ENCODE measurements at places on chromosomes 4 and X. TPM values are rescaled to one million over a fixed set of nuclear protein-coding genes. Genes with fewer than 3 reads are reported as not detected.

Gene KDM5C
- total RNA-seq = 108 TPM

Gene STPG2
- total RNA-seq = 0.18 TPM

Gene TEX28
- not detected for total RNA-seq

Gene NKX1-1
- not detected for total RNA-seq

Gene ABLIM2
- 2.6 TPM for total RNA-seq

Gene CENPC
- total RNA-seq = 20.3 TPM

Gene PAGE4
- total RNA-seq = 0.82 TPM

Gene HEPH
- 31.7 TPM for total RNA-seq

- H3K36me3 ChIP-seq = peaks cover 5% of the 10 kb centered on the region
- no peaks in the 10 kb centered on the region for H3K4me1 ChIP-seq
- no peak for DNase-seq
- H3K4me3 ChIP-seq = no peak overlapping the region
Measured at GRCh38 chr4:97987019-97987648, 156.1 kb downstream of the STPG2 start.

DNA sequence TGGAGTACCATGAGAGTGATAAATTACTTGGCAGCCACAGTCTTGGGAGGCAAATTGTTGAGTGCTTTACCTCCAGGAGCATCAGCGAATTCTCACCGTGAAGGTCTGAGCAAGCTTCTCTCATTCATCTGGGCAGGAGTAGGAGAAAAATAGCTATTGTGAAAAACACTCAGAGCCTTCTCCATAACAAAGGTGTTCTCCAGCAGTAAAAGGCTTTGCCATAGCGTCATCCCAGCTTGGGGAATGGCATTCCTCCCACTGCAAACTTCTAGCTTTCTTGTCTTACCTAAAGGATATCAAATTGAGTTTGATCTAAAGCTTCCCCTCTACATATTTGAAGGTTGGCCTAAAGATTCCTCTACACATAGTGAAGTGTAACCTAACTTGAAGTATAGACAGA lies 29.8 kb upstream of the MAGEA11 start:
- H3K27me3 ChIP-seq = peaks cover 30% of the 10 kb centered on the region
- peaks cover 33% of the 10 kb centered on the region for H3K4me1 ChIP-seq
- no peak for DNase-seq
- 0 out of 2 replicates have a peak overlapping the region, but pooled peaks have one; percentile 57 for H3K27ac ChIP-seq
- 0 out of 2 replicates have a peak, but pooled peaks cover 4% of the 10 kb centered on the region for H3K36me3 ChIP-seq

DNA sequence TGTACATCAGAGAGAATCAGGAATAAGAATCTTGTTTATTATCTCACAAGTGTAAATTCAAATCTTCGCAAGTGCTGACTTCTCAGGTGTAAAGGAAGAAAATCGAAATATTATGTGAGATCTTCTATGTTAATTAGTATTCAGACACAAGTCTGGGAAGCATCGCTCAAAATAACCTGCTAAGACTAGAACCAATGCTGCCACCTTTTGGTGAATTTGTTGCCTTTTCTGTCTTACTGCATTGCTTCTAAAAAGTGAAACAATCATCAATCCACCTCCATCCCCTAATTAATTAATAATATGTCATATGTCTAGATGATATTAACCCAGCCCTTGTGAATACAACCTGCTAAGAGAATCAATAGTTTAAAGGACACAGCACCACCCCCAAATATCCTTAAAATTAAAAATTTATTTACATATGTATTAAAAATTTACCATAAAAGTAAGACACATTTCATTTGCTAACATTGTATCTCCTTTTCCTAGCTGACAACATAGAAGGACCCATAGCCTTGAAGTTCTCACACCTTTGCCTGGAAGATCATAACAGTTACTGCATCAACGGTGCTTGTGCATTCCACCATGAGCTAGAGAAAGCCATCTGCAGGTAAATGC lies 3.5 kb downstream of the EPGN start:
- H3K27me3 ChIP-seq = no peaks in the 10 kb centered on the region
- DNase-seq = no peak
- H3K27ac ChIP-seq = no peak overlapping the region
- no peaks in the 10 kb centered on the region for H3K36me3 ChIP-seq
- peaks cover 4% of the 10 kb centered on the region for H3K4me1 ChIP-seq

- no peaks in the 10 kb centered on the region for H3K4me1 ChIP-seq
- DNase-seq = no peak
- peaks cover 9% of the 10 kb centered on the region for H3K27me3 ChIP-seq
Measured at GRCh38 chr4:610411-611261, 14.7 kb upstream of the PDE6B start.

GRCh38 chr4:115433491-115433890 lies 320.1 kb upstream of the NDST4 start:
- H3K27ac ChIP-seq = no peak overlapping the region
- H3K36me3 ChIP-seq = no peaks in the 10 kb centered on the region
- H3K4me1 ChIP-seq = no peaks in the 10 kb centered on the region
- H3K27me3 ChIP-seq = no peaks in the 10 kb centered on the region

DNA sequence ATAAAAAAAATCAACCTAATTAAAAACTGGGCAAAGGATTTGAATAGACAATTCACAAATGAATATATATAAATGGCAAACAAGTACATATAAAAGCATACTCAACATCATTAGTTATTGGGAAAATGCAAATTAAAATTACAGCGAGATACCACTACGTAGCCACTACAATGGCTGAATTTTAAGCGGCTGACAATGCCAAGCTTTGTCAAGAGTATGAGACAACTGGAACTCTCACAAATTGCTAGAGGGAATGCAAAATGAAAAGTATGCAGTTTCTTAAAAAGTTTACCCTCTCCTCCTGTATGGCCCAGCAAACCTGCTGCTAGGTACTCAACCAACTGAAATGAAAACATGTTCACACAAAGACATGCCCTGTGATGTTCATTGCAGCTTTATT lies 34.8 kb downstream of the ZFP42 start:
- H3K36me3 ChIP-seq = no peaks in the 10 kb centered on the region
- 0 out of 2 replicates have a peak overlapping the region, but pooled peaks have one; percentile 78 for H3K27ac ChIP-seq
- H3K4me1 ChIP-seq = peaks cover 43% of the 10 kb centered on the region

DNA sequence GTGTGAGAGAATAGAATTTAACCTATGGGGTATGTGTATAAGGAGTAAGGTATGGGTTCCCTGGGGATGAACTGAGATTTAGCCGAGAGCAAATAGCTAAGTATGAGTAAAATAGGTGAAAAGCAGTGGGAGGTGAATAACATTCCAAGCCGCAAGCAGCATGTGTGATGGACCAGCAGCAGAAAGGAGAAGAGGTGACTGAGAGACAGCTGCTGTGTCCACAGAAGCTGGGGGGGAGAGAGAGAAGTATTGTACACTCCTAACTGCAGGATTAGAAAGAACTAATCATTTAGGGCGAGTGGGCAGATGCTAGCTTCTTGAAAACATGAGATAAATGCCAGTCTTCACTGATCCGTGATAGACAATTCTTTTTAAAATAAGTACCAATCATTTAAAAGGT lies 296.0 kb downstream of the KLHL4 start:
- H3K36me3 ChIP-seq = no peaks in the 10 kb centered on the region
- no peak overlapping the region for H3K4me3 ChIP-seq
- DNase-seq = no peak
- peaks cover 5% of the 10 kb centered on the region for H3K4me1 ChIP-seq
- no peaks in the 10 kb centered on the region for H3K27me3 ChIP-seq
- H3K27ac ChIP-seq = no peak overlapping the region

GRCh38 chr4:101136373-101137370 lies 210.7 kb downstream of the PPP3CA start:
- no peaks in the 10 kb centered on the region for H3K36me3 ChIP-seq
- H3K4me3 ChIP-seq = no peak overlapping the region
- no peaks in the 10 kb centered on the region for H3K27me3 ChIP-seq
- H3K27ac ChIP-seq = no peak overlapping the region

DNA sequence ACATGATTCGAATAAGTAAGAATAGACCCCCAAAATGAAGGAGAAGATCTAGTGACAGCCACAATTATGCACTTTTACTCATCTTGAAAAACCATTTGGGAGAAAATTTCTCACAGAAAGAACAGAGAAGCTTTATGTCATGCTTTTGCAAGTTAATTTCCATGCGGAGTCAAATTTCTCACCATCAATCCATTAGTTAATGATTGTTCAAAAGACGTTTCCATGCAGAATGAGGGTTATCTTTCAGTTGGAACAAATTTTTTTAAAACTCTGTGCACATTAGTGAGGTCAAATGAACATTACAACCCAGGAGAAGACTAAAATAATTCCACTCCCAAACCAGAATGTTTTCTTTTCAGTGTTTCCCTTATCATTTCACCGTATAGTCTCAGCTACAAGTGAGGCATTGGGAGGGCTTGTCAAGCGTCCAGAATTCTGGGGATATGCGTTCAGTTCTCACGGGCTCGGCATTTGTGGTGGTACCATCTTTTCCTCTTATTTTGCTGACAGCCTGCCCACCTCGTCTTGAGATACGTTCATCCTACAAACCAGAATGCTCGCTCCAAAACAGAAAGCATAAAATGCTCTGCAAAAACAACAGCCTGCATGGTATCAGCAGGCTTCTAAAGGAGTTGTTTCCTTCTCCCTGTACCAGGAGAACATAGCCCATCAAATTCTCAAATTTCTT lies 130.8 kb upstream of the TBL1X start:
- no peak overlapping the region for H3K27ac ChIP-seq
- H3K4me1 ChIP-seq = peaks cover 24% of the 10 kb centered on the region
- H3K27me3 ChIP-seq = no peaks in the 10 kb centered on the region
- no peak overlapping the region for H3K4me3 ChIP-seq
- H3K36me3 ChIP-seq = no peaks in the 10 kb centered on the region
